SJCRH30 (cell line): ENCODE measurements at places on chromosomes 7 and 10. TPM values are rescaled to one million over a fixed set of nuclear protein-coding genes. Genes with fewer than 3 reads are reported as not detected.

The OPN4 gene
- total RNA-seq = not detected in 2 replicates

The KCNIP2 gene
- total RNA-seq = 0.81 and 1.1 TPM in 2 replicates

DNA sequence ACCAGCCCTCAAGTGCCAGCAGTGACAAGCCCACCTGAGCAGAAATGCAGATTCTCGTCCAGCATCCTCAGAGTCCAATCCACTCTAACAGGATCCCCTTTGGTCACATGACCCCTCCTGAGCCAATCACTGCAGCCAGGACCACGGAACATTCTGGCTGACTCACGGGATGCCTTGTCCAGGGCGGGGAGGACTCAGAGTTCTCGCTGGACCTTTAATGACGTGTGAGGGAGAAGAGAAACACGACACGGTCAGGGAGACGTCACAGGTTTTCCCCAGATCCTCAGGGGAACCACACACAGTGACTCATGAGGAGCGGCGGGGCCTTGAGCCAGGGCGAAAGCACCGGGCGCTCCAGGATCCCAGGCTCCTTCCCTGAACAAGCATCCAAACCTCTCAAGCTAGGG lies 155.7 kb downstream of the PTPRN2 start:
- peak; percentile 66 for DNase-seq
- H3K27ac ChIP-seq = no peak overlapping the region
- H3K36me3 ChIP-seq = no peaks in the 10 kb centered on the region
- peaks cover 8% of the 10 kb centered on the region for H3K27me3 ChIP-seq
- H3K4me1 ChIP-seq = no peaks in the 10 kb centered on the region

The COMMD3 gene
- total RNA-seq = 47.7 and 49.7 TPM in 2 replicates

- peaks cover 39% of the 10 kb centered on the region for H3K4me1 ChIP-seq
- no peaks in the 10 kb centered on the region for H3K27me3 ChIP-seq
- no peak for DNase-seq
- no peaks in the 10 kb centered on the region for H3K36me3 ChIP-seq
- no peak overlapping the region for H3K27ac ChIP-seq
Measured at GRCh38 chr10:77355844-77356243, 281.8 kb downstream of the KCNMA1 start.

GRCh38 chr10:77571490-77571889 lies 66.1 kb downstream of the KCNMA1 start:
- no peak overlapping the region for H3K27ac ChIP-seq
- DNase-seq = peak; percentile 49
- H3K36me3 ChIP-seq = no peaks in the 10 kb centered on the region

The PON3 gene
- not detected in 2 replicates for total RNA-seq
